Stimulated activated CD4-positive, alpha-beta T cell treated with anti-CD3 and anti-CD28 coated beads, Interleukin-2, amount 100 ng/mL, for 4 hours (primary cell): ENCODE measurements at places on chromosomes 4 and X.

- DNase-seq = no peak
Measured at GRCh38 chr4:35250761-35251160, 993.6 kb downstream of the ARAP2 start.

- DNase-seq = no peak
Measured at GRCh38 chrX:53318766-53319353, 37.5 kb upstream of the IQSEC2 start.

DNA sequence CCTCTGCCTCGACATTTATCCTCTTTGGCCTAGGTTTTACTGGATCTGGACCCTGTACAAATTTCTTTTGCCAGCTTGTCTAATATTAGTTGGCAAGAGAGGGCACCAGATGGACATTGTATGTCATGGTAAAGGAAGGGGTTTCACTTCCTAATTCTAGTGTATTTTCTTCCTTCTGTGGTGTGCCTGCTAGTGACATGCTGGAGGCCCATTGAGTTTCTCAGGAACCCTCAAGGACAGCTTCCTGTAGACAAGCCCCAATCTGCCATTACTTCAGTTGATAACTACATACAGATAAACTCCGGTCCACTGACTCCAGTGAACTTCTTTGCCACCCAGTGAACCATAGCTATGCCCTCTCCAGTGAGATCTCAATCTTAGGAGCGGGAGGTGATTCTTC, 116.9 kb downstream of the STPG2 start:
- no peak for DNase-seq

DNA sequence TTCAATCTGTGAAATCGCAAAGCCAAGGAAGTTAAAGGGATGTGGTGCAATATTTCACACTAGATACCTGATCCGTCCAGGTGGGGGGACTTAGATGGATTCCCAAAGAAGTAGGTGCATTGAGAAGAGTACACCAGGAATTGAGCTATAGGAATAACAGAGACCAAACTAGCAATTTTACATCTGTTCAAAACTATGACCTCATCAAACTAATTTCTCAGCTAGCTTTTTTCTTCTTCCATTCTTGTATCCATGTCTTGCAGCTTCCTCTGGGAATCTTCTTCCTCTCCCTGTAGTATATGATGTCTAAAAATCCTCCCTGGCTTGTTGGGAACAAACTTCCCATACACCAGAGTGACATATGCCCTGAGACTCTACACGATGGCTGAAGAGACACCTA, 51.0 kb upstream of the PTPN13 start:
- DNase-seq = no peak

DNA sequence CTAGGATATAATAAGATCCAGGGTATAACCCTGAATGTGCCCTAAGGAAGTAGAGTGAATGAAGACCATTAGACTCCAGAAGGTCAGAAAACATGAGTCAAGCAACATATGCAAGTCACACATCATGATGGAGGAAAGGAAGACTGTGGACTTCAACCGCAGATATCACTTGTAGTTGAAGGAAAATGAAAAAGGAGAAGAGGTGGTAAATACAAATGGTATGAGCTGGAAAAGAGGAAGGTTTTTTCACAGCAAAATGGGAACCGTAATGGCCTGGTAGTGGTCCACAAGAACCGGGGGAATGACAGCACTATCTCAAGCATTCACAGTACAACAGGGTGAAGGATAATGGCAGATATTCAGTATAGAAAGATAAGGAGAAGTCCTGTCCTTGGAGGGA, 5.2 kb upstream of the SCFD2 start:
- no peak for DNase-seq

GRCh38 chr4:8394806-8395205, 45.7 kb downstream of the ACOX3 start:
- DNase-seq = no peak

GRCh38 chr4:159046683-159047082, 56.2 kb upstream of the RAPGEF2 start:
- DNase-seq = no peak

- DNase-seq = no peak
Measured at GRCh38 chr4:176534566-176534965, 214.8 kb downstream of the SPCS3 start.

DNA sequence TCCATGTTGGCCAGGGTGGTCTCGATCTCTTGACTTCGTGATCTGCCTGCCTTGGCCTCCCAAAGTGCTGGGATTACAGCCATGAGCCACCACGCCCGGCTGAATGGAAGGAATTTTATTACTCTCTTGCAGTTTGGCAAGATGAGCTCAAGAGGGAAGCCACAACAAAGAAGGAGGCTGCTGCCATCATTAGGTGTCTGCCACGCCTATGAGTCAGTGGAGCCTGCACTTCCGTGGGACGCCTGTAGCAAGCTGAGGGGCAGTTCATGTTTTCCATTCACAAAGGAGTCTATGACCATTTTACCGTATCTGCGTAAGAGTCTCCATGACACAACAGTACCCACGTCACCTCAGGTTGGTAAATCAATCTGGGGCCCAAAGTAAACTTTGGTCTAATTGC, 51.2 kb upstream of the CHRNA9 start:
- peak; percentile 90 for DNase-seq

GRCh38 chr4:185700048-185700447, 111.9 kb downstream of the SORBS2 start:
- no peak for DNase-seq

DNA sequence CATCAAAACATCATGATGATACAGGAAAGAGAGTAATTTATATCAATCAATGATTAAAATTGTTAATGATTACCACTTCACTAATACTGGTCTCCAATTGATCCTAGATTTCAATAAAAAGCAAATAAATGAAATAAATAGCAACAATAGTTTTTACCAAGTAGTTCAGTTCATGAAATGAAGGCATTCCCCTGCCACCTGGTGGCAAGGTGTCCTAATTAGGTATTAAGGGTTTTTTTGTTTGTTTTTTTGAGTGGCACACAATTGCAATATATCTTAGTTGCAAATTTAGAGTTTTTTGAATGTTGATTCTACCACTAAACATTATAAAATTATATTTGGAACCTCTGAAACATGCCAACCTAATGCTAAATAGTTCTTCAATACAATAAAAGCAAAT, 157.4 kb upstream of the PDE5A start:
- DNase-seq = no peak

DNA sequence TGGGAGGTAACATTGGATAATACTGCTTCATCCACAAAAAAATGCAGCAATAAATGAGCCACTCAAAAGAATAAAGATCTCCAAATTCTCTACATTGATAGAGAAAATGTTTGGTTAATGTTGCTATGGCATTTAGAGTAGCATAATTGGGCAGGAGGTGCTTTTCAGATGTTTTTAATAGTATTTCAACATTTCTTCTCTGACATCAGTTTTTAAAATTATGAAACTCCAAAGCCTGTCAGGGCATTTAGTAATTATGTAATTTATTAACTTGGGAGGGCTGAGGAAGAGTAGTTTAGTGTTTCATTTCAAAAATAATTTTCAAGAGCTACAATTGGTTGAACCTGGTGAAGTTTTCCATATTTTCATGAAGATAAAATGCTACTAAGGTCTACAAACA, 211.3 kb upstream of the INTU start:
- no peak for DNase-seq

DNA sequence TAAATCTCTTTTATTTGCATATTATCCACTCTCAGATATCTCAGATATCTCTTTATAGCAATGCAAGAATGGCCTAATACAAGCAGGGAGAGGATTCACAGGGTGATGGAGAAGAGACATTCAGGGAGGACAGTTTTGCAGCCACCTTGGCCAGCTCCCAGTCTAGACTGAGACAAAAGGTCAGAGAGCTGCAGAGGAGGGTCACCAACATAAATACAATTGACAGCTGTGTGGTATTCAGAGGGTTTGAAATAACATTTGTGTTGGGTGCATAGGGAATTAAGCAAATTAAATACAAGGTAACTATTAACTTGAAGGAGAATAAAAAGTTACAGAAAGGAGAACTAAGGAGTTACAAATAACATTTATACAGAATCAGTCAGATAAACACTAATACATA, 189.5 kb upstream of the TAPT1 start:
- DNase-seq = no peak

DNA sequence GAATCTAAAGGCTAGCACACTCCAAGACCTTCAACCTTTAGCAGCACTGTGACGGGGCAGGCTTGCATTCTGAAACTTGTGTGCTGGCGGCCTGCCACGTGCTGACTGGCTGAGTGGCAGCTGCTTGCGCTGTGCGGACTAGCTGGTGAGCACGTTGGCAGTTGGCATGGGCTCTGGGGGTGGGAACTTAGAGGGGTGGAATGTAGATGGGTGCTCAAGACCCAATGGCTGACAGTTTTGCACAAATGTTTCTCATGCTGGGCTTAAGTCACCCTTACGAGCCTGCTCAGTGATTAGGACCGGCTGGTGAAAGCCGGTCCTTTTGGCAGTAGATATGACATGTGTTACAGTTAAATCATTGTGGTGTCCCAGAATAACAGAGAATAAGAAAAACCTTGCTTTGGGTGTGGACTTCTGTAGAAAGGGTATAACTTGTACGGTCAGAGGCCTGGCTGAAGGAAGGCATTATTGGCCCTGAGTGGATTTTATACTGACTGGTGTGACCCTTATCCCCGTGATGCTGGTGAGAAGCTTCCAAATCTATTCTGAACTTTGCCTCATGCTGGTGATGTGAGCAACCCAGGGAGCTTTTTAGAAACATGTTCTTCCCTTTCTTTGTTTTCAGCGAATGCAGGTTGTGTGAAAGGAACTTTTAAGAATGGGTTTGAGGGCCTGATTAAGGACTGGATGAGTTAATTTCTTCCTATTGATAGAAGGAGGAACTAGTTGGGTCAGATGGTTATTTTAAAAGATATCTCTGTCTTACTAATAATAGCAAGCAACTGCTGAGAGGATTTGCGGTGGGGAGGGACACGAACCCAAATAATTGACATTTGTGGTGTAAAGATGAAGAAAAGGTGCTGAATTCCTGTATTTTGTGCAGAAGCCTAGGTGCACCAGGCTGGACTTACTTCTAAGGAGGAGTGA, 107.4 kb upstream of the SLC4A4 start:
- DNase-seq = no peak

DNA sequence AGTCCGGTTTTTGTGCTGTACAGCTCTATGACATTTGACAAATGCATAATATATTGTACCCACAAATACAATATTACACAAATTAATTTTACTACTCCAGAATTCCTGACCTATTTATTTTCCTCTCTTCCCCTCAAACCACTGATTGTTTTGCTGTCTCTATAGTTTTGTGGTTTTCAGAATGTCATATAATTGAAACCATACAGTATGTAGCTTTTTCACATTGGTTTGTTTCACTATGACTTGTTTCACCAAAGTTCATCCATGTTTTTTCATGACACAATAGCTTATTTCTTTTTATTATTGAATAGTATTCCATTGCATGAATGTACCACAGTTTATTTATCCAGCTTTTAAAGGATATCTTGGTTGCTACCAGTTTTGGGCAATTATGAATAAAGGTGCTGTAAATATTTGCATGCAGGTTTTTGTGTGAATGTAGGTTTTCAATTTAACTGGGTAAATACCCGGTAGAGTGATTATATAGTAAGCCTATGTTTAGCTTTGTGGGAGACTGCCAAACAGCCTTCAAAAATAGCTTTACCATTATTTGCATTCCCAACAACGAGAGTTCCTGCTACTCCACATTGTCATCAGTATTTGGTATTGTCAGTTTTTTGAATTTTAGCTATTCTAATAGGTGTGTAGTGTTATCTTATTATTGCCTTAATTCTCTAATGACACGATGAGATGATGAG, 25.9 kb downstream of the RNF175 start:
- no peak for DNase-seq

- DNase-seq = no peak
Measured at GRCh38 chrX:108464604-108465003, 25.0 kb downstream of the COL4A5 start.

- DNase-seq = no peak
Measured at GRCh38 chr4:27141530-27141929, 280.9 kb downstream of the STIM2 start.

DNA sequence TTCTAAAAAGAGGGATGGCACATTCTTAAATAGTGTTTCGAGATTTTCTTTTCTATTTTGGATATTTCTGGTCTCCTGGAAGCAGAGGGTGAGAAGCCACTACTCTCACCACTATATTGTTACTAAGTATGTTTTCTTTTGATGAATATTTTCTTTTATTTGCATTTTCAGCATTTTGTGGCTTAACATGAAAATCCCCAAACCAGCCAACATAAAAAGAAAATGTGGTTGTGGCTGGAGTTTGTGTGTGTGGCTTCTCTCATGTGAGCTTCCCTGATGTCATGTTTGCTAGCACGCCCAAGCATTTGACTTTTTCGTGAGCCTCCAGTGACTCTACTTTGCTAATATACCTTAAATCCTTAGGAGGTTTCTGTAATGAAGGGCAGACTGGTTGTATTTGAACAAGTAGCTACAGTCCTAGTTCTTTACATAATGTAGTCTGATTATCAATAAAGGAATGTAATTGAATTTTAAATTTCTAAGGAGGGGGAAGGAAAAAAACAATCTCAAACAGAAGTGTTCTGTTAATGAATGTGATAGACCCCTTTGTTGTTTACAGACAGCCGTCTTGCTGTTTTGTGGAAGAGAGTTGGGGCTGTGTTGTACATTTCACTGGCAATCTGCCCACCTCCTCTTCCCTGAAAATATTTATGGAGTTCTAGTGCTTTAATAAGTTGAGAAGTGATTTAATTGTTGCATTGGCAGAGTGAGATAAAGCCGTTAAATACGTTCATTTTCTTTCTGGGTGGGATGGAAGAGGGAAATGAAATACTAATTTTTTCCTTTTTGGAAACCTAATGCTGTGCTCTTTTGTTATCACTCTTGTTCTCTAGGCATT, 114.6 kb downstream of the ARHGAP10 start:
- no peak for DNase-seq

GRCh38 chrX:132875650-132876522, 82.5 kb downstream of the HS6ST2 start:
- DNase-seq = no peak

- DNase-seq = no peak
Measured at GRCh38 chr4:10684631-10685030, at the start of gene CLNK. CLNK (minus strand) TSS chr4:10684768; CDS start chr4:10667869, 16,899 bp downstream.

DNA sequence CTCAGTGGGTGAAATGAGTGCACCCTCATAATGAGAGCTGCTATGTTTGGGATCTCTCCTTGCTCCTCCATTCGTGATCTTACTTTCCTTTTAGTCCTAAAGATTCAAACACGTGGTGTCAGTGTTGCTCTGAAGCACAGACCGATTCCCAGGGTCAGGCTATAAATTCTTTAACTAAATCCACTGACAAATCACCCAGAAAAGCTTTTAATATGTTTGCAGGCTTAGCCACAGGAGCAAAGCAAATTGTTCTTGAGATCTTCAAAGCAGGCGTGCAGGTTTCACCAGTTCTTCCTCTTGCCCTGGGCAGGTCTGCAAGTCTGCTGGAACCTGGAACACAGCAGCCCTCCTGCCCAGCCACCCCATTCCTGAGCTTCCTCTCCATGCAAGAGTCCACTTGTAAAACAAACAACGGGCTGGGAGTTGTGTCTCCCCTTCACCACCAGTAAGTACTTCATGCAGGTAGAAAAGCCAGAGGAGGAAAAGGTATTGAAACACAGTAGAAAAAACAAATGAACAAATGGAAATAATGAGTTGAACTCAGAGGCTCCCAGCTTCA, 70.1 kb upstream of the ENPP6 start:
- no peak for DNase-seq

GRCh38 chrX:69808375-69808774, 192.5 kb downstream of the EDA start:
- DNase-seq = no peak

GRCh38 chrX:292900-293897, 12.0 kb downstream of the PLCXD1 start:
- DNase-seq = no peak

GRCh38 chr4:150817804-150818528, 197.1 kb downstream of the LRBA start:
- DNase-seq = no peak

- no peak for DNase-seq
Measured at GRCh38 chr4:29983890-29984289, 736.3 kb upstream of the PCDH7 start.
